Lower lobe of right lung (tissue), 2 donors: ENCODE measurements at places on chromosomes 4 and X.

DNA sequence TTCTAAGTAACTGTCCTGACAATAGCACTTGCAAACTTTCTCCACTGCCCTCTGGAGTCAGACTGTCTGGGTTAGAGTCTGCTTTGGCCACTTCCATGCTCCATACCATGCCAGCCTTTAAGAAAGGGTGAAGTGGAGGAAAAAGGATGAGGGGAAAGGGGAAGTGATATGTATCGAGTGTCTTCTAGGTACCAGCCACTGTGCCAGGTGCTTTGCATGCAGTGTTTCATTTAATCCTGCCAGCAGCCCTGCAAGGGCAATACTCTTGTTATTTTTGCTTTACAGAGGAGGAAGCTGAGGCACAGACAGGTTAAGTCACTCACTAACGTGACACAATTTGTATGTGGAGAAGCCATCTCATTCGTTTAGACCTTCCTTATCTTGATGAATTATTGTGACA is 55.6 kb downstream of the RTL9 start:
- no peak for DNase-seq

GRCh38 chrX:58025979-58026378 is 115.7 kb upstream of the ZXDA start:
- DNase-seq = no peak

- no peak for DNase-seq
Observed at GRCh38 chrX:76420237-76420636, 7.3 kb upstream of the MAGEE1 start.

DNA sequence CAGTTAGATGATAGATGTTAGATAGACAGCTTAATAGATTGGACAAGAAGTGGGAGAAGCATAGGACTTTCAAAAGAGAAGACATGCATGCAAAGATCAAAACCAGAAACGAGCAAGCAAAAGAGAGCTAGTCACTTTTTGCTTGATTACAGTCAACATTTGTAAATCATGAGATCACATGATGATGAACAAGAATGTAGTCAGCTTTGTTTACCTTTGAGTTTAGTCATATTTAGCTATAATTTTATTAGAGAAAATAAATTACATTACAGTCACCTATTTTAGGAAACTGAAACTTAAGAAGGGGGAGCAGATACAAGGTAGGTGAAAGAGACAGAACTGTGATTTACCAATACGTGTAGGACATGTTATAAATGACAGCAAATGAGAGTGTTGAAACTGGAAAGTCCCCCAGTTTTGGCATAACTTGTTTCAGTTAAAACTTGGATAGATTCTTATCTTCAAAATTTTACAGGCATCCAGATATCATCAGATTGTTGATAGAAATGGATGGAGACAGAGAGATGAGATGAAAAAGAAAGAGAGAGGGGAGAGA is 1083.1 kb upstream of the PCDH10 start:
- no peak for DNase-seq

DNA sequence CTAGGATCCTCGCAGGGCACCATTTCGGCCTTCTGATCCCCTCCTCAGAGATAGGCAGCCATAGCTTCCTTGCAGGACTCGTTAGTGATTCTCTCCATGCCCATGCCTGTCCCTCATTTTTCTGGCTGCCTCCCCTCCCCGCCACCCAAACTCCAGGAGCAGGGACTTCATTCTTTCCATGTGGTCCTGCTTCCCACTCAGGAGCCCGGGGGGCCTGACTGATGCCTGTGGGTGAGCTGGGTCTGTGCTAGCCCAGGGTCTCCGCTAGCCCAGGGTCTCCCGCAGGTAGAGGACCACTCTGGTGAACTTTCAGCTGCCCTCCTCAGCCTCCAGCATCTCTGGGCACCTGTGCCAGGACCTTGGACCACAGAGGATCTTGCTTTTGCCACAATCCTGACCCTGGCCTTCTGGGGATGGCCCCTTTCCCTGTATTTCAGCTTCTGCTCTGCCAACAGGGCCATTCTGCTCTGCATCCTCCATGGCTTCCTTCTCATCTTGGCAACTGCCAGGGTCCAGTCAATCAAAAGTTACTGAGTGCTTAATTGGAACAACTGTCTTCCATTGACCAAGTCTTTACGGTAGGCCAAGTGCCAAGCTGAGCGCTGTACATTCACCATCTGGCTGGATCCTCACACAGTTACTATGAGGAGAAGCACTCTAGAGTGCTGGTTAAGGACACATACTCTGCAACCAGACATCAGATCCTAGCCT is 152.2 kb downstream of the EFNB1 start:
- no peak for DNase-seq
